ENCODE measurements at places on chromosomes 5 and 9.

GRCh38 chr5:40355846-40356245 lies 323.9 kb upstream of the PTGER4 start:
- H3K27me3 ChIP-seq: no peaks in the 10 kb centered on the region
- no peak overlapping the region for H3K27ac ChIP-seq
- peaks cover 9% of the 10 kb centered on the region for H3K4me1 ChIP-seq
- no peak overlapping the region for H3K4me3 ChIP-seq
- H3K36me3 ChIP-seq: no peaks in the 10 kb centered on the region

- DNase-seq: no peak
- no peak overlapping the region for H3K4me3 ChIP-seq
- H3K36me3 ChIP-seq: no peaks in the 10 kb centered on the region
Observed at GRCh38 chr9:110744715-110745384, 76.3 kb downstream of the MUSK start.

- no peaks in the 10 kb centered on the region for H3K27me3 ChIP-seq
- no peaks in the 10 kb centered on the region for H3K4me1 ChIP-seq
- H3K36me3 ChIP-seq: no peaks in the 10 kb centered on the region
Observed at GRCh38 chr9:13324988-13325387, 45.5 kb upstream of the MPDZ start.

DNA sequence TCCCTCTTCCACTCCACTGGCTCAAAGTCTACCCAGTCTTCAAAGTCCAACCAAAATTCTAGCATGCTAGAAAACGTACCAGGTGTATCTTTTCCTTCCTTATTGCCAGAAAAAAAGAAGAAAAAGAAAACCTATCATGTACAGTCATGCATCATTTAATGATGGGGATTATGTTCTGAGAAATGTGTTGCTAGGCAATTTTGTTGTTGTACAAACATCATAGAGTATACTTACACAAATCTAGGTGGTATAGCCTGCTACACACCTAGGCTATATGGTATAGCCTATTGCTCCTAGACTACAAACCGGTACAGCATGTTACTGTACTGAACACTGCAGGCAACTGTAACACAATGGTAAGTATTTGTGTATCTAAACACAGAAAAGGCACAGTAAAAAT lies 104.8 kb downstream of the SREK1 start:
- H3K27me3 ChIP-seq: no peaks in the 10 kb centered on the region
- DNase-seq: no peak
- no peaks in the 10 kb centered on the region for H3K36me3 ChIP-seq
- no peak overlapping the region for H3K4me3 ChIP-seq
- H3K27ac ChIP-seq: no peak overlapping the region
- H3K4me1 ChIP-seq: no peaks in the 10 kb centered on the region

DNA sequence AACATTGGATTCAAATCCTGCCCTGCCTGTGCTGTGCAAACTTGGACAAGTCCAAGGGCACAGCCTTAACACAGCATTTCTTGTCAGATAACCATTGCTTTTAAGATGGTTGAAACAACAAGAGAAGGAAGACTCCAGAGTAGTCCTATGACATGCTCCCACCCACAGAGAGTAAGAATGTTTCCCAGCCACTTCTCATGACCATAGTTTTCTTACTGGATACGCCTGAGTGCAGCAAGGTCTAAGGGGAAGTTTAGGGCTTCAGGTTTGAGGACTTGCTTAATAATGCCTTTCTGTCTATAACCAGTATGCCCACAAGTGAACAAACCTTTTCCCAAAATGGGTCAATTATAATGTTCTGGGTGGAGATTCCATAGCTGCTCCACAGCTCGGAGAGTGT lies 126.4 kb downstream of the SLF1 start:
- no peaks in the 10 kb centered on the region for H3K36me3 ChIP-seq
- H3K4me3 ChIP-seq: no peak overlapping the region
- no peak overlapping the region for H3K27ac ChIP-seq

DNA sequence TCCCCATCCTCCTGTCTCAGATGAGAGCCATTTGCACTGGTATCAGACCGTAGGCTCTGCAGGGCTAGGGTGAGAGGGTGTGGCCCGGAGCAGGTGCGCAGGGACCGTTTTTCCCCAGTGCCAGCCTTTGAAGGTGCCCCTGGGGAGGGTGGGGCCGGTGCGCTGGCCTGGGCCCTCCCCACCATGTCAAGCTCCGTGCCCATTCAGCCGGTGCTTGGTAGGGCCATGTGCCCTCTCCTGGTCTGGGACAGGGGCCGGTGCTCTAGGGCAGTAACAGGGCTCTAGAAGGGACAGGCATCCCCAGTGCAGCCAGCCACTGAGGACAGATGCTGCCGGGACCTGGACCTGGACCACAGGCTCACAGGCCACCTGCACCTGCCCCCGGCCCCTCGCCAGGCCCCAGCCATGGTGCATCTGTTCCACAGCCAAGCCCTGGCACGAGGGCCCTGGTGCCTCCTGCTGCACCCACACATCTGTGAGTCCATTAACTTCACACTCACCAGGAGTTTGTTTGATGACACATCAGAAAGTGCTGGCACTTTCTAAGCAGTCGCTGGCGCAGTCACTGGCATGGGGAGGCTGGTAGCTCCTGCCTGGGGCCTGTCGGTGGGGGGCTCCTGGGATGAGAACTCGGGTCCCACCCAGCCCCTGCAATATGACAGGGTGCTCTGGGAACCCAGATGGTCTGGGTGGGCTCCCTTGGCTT lies 5.0 kb upstream of the QRFP start:
- H3K36me3 ChIP-seq: no peaks in the 10 kb centered on the region
- H3K4me3 ChIP-seq: no peak overlapping the region
- no peak for DNase-seq
- H3K27ac ChIP-seq: no peak overlapping the region
- H3K27me3 ChIP-seq: peaks cover 55% of the 10 kb centered on the region

DNA sequence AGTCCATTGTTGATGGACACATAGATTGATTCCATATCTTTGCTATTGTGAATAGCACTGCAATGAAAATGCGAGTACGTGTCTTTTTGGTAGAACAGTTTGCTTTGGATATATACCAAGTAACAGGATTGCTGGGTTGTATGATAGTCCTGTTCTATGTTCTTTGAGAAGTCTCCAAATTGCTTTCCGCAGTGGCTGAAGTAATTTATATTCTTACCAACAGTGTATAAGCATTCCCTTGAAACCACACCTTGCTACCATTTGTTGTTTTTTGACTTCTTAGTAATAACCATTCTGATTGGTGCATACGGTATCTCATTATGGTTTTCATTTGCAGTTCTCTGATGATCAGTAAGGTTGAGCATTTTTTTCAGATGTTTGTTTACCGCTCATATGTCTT lies 792.9 kb downstream of the PTPRD start:
- H3K27me3 ChIP-seq: no peaks in the 10 kb centered on the region
- no peak for DNase-seq
- H3K4me3 ChIP-seq: no peak overlapping the region
- no peaks in the 10 kb centered on the region for H3K36me3 ChIP-seq
- no peaks in the 10 kb centered on the region for H3K4me1 ChIP-seq

DNA sequence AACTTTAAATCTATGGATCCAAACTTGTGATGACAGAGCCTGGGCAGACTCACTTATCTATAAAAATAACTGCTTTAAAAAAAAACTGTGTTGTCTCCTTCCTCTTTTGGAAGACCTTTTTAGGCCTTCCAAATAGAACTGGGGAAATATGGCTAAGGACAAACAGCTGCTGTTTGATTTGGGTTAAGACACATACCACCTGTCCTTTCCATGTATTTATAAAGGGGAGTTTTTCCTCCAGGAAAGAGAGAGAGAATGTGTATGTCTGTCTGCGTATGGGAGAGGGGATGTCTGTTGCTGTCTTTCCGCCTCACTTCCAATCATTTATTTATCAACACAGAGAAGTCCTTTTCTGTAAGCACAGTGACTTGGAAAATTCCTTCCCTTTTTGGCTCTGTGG lies 2.8 kb downstream of the ARHGEF37 start:
- H3K4me1 ChIP-seq: peaks cover 5% of the 10 kb centered on the region
- no peak overlapping the region for H3K4me3 ChIP-seq
- DNase-seq: no peak
- H3K36me3 ChIP-seq: no peaks in the 10 kb centered on the region

DNA sequence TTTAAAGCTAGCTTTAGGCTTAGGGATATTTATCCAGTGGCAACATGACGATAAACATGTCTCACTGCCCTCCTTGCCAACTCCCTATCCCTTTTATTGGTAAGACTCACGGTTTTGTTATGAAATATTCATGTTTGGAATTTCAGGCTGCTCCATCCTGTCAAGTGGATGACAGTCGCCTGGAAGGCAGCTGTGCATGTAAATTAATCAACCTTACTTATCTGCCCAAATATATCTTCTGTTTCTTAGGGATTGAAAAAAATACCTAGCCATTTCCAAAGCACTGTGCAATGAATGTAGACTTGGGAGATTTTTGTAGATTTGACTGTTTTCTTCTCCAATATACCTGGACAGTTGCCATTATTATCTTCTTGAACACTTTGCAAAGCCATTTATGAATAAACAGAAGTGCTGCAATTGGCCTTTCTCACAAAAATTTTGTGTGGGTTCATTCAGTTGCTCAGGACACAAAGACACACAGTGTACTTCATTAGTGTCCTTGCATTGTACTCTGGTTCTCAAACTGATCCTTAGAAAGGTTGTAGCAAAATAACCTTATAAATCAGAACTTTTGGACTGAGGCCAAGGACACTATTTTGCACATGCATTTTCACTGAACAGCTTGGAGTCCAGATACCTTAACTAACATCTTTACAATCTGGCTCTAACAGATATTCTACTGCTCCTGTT lies 889.4 kb upstream of the SEMA6A start:
- no peaks in the 10 kb centered on the region for H3K27me3 ChIP-seq
- H3K4me3 ChIP-seq: no peak overlapping the region
- H3K27ac ChIP-seq: no peak overlapping the region
- H3K36me3 ChIP-seq: no peaks in the 10 kb centered on the region

DNA sequence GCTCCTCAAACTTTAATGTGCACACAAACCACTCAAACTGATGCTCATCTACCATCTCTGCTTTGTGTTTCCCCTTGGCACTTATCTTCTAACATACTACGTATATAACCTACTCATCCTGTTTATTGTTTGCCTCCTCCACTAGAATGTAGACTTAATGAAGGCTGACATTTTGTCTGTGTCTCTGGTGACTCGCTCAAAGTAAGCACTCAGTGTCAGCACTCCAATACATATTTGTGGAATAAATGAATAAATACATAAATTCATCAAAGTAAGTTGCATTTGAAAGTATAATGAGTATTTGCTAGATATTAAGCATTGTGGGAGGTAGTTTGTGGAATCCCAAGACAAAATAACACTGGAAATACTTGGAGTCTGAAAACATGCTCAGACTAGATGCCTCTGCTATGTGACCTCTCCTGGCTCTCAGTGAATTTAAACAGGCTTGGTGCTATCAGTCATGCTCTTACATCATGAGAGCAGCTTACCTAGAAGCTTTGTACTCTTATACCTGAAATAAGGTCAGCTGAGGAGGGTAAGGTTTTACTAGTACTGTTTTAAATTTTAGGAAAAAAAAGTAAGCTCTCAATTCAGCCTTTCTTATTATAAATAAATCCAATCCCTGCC lies 37.0 kb upstream of the RANBP6 start:
- DNase-seq: no peak
- no peak overlapping the region for H3K27ac ChIP-seq
- H3K36me3 ChIP-seq: no peaks in the 10 kb centered on the region
- H3K4me1 ChIP-seq: peaks cover 4% of the 10 kb centered on the region
- no peak overlapping the region for H3K4me3 ChIP-seq

DNA sequence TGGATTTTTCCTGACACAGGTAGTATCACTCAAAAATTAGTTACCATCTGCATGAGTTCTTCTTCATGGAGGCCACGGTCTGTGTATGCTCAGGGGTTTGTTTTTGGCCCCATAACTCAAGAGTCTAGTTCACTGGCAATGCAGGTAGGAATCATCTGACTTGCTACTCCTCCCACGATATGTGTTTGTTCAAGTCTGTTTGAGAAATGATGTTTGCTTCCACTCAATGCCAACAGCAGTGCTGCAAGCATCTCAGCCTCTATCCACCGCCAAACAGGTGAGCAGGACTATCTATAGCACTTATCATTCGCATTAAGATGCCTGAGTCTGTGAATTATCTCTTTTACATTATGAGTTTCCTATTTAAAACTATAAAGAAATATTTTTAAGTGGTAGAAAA lies 264.8 kb upstream of the PTGER4 start:
- no peak for DNase-seq
- H3K36me3 ChIP-seq: no peaks in the 10 kb centered on the region
- H3K27ac ChIP-seq: no peak overlapping the region
- no peak overlapping the region for H3K4me3 ChIP-seq
- H3K4me1 ChIP-seq: peaks cover 18% of the 10 kb centered on the region
- no peaks in the 10 kb centered on the region for H3K27me3 ChIP-seq

DNA sequence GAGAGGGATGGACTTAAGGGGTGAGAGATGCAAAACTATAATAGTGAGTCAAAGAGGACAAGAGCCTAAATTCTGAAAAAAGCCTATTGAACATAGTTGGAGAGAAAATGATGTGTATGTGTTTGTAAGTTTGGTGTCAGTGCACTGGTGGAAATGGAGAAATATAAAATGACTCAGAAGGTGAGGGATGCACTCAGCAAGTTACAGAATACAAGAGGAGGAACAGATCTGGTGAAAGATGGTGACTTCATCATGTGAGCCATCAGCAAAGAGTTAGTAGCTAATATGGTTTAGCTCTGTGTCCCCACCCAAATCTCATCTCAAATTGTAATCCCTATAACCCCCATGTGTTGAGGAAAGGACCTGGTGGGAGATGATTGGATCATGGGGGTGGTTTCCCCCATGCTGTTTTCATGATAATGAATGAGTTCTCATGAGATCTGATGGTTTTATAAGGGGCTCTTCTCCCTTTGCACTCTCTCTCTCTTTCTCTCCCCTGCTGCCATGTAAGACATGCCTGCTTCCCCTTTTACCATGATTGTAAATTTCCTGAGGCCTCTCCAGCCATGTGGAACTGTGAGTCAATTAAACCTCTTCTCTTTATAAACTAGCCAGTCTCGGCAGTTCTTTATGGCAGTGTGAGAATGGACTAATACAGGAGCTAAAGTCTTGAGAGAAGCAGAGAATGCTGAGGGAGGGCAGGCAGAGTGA lies 30.4 kb upstream of the FYB1 start:
- no peak overlapping the region for H3K27ac ChIP-seq
- H3K4me3 ChIP-seq: no peak overlapping the region
- no peaks in the 10 kb centered on the region for H3K36me3 ChIP-seq
- DNase-seq: no peak
- no peaks in the 10 kb centered on the region for H3K4me1 ChIP-seq
